Left renal cortex interstitium (tissue), 4 donors: ENCODE measurements at places on chromosomes 5 and 9. TPM values are rescaled to one million over a fixed set of nuclear protein-coding genes. Genes with fewer than 3 reads are reported as not detected.

GRCh38 chr5:55680353-55680752 is 31.8 kb downstream of the SLC38A9 start:
- DNase-seq, result no peak

The ANKRD31 gene
- 0.66 TPM for polyA plus RNA-seq

The SPATA31C1 gene
- 0.74 TPM for polyA plus RNA-seq

- DNase-seq, result no peak
Observed at GRCh38 chr5:104421431-104421830, 858.8 kb upstream of the NUDT12 start.

DNA sequence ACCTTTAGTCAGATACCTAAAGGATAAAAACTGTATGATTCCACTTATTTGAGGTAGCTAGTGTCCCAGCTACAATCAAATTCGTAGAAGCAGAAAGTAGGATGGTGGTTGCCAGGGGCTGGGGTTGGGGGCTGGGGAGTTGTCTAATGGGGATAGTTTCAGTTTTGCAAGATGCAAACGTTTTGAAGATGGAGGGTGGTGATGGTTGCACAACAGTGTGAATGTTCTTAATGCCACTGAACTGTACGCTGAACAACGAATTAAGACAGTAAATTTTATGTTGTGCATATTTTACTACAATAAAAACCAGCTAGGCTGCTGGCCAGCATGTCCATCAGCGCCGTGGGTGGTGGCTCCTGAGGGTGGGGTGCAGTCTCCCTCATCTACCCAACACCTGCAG is 137.8 kb downstream of the GADD45G start:
- no peak for DNase-seq

The ADAMTS16 gene
- polyA plus RNA-seq, result 67.0 TPM
